Astrocyte of the cerebellum (primary cell): ENCODE measurements at places on chromosomes 11 and 22.
A peak's percentile ranks its signal among the peaks of the same experiment; 100 is the strongest.

DNA sequence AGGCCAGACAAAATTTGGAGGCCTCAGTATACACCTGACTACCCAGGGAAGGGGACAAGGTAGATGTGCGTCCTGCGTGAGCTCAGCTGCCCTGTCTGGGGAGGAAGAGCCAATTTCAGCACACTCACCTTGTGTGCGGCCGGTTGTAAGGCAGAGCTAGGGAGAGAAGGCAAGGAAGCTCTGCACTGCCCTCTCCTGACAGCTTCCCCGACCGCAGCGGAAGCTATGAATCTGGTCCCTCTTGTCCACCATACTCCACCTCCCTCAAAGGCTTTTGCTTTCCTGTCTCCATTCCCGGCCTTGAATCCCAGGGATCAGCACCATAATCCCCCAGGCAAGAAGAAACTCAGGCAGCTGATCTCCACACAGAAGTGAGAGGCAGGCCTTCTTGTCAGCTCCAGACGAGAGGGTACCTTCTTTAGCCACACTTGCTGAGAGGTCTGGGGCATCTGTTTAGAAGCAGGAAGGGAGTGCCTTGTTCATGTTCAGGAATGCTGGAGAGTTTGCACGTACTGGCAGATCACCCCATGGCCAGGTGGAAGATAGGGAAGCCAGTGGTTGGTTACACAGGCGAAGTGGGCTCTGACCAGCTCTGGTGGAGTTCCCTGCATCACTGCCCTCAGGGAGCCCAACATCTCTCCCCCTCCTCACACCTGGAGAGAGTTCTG is 62.5 kb downstream of the FEZ1 start:
- peak; percentile 32 for DNase-seq

DNA sequence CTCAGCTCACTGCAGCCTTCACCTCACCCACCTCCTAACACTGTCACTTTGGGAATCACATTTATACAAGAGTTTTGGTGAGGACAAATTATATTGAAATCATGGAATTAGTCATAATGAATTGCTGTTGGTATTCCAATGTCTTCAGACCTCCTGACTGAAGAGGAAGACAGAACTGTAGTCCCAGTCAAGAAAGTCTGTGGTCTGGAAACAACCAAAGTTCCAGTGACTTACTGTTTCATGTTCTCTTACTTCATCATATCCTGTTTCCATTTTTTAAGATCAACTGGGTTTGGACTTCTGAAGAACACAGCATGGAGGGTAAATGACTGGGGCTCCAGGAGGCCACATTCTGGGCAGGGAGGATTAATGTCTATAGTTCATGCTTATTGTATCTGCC is 43.0 kb upstream of the HIPK3 start:
- DNase-seq: no peak

DNA sequence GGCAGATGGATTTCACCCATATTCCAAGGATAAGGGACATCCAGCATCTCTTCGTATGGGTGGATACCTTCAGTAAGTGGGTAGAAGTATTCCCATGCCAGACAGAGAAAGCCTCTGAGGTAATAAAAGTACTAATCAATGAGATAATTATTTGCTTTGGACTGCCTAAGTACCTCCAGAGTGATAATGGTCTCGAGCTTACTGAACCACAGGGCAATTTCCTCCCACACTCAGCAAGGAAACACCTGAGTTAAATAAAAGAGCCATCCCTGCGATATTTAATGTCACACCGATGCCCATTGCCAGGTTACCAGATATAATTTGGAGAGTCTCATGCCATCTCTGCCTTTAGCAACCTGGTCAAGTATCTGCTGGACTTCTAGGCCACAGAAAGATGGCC is 70.6 kb upstream of the MPEG1 start:
- no peak for DNase-seq

DNA sequence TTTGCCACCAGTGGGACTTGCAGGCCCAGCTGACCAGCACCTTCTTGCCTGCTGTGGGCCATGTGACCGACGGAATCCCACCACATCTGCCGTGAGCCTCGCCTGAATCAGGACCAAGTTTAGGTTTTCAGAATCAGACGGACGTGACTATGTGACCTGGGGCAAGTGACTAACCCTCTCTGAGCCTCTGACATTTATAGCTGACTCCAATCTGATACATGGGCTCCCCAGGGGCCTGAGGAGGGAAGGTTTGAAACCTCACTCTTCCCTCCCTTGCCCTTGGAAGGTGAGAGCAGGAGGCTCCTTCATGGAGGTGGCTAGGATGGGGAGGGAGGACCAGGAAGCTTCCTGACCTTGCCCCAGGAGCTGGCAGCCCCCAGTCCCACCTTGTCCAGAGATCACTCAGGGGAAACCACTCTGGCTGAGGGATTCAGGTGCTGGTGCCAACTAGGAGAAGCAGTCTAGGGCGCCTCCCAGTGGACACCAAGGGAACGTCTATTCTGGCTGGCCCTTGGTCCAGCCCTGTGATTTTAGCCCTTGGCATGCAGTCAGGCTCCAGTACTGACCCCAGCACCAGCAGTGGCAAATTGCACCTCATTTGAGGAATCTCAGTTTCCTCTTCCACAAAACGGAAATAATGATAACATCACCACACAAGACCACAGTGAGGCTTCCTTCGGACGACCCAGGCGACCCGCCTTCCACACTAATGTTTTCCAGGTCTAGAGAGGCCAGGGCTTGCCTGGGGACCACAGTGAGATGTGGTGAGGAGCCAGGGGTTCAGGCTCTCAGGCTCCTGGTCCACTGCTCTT is 47.2 kb upstream of the SYT7 start:
- DNase-seq: peak; percentile 36

- DNase-seq: no peak
These were observed at the start of gene C11orf87 for GRCh38 chr11:109421981-109422869. Gene C11orf87, plus strand, starts transcription at chr11:109422190. Its CDS starts 1,444 bp downstream, at chr11:109423634.

- DNase-seq: no peak
These were observed 170.3 kb downstream of the CADM1 start for GRCh38 chr11:115333949-115334348.

- peak; percentile 65 for DNase-seq
These were observed 153.9 kb downstream of the TEAD1 start for GRCh38 chr11:12827929-12828812.

DNA sequence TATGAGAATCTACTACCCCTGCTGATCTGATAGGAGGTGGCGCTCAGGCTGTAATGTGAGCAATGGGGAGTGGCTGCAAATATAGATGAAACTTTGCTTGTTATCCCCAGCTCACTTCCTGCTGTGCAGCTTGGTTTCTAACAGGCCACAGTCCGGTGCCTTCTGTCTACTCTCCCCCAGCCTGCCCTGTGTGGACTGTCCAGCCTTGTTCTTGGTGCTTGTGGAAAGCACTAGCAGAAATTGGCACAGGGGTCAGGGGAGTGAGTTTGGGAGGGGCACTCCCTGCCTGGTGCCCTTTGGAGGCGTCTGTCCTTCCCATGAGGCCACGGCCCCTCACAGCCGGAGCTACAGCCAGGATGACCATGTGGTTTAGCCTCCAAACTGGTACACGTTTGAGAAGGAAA is 14.3 kb downstream of the MOV10L1 start:
- DNase-seq: no peak

DNA sequence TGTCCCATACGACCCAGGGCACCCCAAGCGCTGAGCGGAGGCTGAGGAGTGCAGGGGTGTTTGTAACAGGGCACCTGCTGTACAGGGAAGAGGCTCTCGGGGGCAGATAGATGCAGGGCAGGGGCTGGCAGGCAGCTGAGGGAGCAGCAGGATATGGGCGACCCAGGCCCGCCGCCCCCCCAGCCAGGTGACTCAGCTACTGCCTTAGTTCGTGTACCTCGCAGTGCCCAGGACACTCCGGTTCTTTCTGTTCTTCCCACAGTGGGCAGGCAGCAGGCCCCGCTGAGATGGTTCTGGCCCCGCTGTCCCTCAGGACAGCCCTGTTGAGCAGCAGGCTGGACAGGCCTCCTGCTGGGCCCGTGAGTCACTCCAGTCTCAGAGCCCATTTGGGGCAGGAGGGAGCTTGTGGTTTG is 16.2 kb downstream of the PHLDA2 start:
- no peak for DNase-seq

- DNase-seq: no peak
These were observed 38.3 kb downstream of the RAB30 start for GRCh38 chr11:83033371-83033770.

DNA sequence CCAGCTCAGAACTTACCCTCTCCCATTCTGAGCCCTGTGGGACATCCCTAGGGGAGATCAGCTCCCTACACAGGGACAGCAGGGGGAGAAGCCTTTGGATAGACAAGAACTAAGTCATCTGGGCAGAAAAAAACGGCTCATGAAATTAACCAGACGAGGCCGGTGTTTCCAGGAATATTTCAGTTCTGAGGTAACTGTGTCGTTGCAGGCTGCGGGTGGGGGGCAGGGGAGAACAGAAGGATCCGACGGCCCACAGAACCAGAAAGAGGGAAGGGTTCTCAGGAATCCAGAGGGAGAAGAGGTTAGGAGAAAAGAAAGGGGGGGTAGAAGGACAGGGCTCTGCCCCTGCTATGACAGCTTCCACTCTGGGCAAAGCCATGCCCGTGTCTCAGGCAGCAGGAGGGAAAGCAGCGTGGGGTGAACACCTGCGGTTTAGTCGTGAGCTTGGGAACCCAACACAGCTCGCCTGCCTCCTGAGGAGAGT is 3.6 kb downstream of the CLCF1 start:
- DNase-seq: no peak

DNA sequence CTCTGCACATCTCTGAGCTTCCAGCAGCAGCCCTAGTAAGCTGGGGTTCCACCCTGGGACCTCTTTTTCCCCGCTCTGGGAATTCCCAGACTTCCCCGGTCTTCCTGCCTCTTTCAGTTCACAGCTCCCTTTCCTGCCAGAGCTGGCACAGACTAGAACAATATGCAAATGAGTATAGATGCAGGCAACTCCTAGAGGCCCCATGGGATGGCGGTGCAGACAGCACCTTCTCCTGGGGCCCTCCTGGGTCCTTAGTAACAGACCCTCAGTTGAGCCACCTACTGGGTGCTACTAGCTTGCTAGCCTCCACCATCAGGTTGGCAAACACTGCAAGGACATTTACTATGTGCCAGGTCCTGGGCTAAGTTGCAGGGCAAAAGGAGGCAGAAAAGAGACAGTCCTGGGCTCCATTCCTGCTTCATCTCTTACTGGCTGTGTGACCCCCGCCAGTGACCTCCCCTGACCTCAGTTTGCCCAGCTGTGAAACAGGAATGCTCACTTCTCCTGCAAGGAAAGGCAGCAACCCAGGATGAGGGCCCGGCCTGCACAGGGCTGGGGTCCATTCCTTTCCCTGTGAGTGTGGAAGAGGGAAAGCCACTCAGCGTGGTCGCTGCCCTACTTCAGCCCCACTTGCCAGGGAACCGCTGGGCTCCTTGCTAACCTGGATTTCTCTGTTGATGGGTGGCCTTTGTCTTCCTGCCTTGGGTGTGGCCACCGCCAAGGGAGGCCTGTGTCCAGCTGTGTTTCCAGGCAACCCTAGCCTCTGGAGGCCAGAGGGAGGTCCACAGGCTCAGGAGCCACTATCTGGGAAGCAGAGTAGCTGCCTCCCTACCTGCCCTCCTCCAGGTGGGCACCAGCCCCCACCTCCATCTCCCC is 7.3 kb downstream of the RELT start:
- DNase-seq: no peak

GRCh38 chr22:18115906-18116371 is 5.3 kb downstream of the TUBA8 start:
- DNase-seq: no peak

DNA sequence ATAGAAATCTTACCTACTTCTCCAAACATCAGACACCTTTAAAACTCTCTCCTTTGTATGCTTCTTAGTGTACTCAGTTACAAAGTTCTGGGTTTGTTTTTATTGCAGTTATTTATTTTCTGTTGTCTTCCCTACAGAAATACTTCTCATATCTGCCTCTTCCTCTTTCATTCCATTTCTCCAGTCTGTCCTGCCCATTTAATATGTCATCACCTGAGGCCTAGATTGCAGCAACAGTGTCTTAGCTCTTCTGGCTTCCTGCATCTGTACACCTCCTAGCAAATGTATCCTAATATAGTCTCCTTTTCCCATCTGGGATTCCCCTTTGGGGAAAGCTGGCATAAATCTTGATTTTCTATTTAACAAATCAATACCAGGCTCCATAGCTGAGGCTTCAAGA is 34.9 kb upstream of the PCF11 start:
- DNase-seq: no peak

DNA sequence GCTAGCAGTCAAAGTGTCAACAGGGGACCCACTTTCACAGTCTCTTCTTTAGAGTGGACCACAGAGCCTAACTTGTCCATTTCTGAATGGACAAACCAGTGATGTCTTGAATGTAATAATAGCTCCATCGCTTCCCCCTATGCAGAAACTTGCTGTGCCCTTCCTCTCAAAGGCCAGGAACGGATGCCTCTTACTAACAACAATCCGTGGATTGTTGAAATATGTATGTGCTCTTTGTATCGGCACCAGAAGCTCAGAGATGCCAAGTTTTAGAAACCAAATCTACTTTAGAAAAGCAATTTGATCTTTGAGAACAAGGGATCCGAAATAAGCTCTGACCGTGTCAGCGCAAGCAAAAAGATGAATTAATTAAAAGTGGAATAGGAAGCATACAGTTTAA is 259.5 kb upstream of the POU2AF2 start:
- DNase-seq: no peak

GRCh38 chr11:97905671-97906070 is 1115.1 kb upstream of the CNTN5 start:
- no peak for DNase-seq

DNA sequence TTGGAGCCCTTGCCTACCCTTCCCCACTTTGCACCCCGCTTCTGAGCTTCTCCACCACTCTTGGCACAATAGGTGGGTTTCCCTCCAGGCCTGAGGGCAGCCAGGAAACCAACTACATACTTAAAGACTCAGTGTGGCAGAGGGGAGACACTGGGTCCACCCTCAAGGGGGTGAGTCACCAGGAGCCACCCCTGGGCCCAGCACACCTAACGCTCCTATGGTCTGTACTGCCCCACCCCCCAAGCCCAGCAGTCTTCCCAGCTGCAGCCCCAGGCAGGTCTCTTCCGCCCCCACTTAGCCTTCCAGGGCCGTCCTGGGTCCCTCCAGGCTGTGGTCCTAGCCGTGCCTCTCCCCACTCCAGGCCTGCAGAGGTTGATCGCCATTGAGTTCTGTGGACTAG is 3.2 kb upstream of the TMPRSS13 start:
- DNase-seq: no peak

- DNase-seq: no peak
These were observed 74.2 kb downstream of the MYO7A start for GRCh38 chr11:77201991-77202841.

DNA sequence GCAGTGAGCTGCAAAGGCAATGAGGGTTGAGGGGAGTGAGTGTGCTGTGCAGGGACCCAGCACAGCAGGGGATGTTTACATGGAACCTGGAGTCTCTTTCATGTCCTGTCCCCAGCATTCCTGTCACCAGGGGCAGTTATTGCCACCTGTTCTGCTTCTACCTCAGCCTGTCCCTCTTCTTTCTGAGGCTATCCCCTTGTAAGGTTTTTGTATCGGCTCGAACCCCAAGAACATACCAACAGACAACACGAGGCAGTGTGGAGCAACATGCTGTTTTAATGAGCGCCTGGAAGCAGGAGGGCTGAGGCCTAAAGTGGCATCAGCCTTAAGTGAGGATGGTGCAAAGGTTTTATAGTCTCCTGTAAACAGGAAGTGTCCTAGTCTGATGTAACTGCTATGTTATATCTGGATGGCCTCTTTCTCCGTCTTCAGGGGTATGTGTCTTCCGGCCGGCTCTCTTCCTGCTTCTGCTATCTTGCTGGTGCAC is 3.9 kb downstream of the SCGB2A2 start:
- no peak for DNase-seq
